ENCODE measurements at places on chromosomes 1 and 21.
A peak's percentile ranks its signal among the peaks of the same experiment; 100 is the strongest.

GRCh38 chr1:219066631-219067349 is 106.9 kb upstream of the LYPLAL1 start:
- no peak for DNase-seq

GRCh38 chr1:156214024-156214748 is 1.4 kb downstream of the PMF1 start:
- peak; percentile 48 for DNase-seq

DNA sequence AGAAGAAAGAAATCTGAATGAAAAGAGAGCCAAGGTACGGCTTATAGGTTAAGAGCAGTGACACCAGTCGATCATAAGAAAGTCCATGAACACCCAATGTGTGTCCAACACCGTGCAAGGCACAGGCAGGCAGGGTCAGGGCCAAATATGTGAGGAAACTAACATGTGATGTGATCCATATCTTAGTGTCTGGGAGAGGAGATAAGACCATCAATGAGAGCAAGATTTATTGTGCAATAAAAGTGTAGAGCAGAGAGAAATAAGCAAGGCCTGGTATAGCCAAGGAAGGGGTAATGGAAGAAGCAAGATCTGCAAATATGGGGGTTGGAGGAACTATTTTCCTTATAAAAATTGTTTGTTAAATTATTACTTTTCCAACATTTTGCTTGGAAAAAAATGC is 198.8 kb downstream of the CRB1 start:
- DNase-seq: no peak

DNA sequence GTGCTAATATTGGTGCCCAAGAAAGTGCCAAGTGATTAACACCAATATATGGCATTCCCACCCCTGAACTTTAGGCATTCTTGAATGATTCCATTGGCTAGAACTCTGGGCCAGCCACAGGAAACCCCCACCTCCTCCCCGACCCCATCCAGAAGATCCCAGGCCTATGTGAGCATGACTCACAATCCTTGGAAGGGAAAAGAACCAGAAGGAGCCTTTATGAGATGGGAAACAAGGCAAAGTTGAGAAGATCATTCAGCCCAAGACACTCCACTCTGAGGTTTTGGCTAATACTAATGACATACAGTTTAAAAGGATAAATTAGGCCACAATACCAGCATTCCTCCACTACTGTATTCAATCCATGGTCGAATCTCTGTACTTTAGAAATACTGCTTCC is 21.8 kb downstream of the ELK4 start:
- no peak for DNase-seq

DNA sequence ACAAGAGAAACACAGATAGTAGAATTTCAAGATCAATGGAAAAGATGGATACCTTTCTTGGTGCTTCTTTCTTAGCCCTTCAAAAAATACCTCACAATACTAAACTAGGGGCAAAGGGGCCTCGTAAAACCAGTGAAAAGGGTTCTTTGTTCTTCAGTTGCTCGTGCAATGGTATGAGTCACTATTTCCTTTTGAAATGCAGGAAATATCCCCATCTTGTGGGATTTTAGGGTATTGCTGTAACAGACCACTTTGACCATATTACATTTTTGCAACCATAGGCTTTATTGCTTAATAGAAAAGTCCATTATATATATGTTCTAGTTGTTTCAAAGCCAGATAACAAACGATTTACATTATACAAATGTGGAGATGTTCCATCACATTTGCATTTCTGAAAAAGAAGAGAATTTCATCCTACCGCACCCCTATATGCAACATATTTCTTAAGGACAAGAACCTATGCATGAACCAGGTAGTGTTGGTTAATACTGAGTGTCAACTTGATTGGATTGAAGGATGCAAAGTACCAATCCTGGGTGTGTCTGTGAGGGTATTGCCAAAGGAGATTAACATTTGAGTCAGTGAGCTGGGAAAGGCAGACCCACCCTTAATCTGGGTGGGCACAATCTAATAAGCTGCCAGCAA is 88.6 kb upstream of the PKN2 start:
- no peak for DNase-seq

GRCh38 chr1:200228486-200228885 is 181.3 kb downstream of the ZNF281 start:
- DNase-seq: no peak

GRCh38 chr1:66690666-66691381 is 61.4 kb upstream of the DYNLT5 start:
- no peak for DNase-seq

DNA sequence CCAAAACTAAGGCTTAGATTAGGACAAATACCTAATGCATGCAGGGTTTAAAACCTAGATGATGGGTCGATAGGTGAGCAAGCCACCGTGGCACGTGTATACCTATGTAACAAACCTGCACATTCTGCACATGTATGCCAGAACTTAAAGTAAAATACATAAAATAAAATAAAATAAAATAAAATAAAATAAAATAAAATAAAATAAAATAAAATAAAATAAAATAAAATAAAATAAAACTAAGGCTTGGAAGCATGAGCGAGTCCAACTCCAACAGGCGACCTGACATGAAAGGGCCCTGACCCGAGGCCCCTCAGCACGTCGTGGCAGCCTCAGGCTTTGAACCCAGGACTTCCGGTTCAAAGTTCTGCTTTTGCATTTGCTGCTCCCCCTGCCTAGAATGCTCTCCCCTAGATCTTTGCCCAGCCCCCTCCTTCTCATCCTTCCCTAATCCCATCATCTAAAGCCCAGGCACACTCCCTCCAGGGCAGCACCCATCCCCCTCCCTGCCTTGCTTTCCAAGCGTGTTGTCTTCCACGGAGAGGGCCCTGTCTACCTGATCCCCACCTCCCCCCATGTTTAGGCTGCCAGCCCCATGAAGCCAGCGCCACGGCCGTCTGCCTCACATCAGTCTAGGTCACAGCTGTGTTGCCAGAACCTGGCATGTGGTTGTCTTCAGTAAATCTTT is 64.3 kb downstream of the TAS1R2 start:
- DNase-seq: no peak

- no peak for DNase-seq
These were observed 28.8 kb upstream of the SYDE2 start for GRCh38 chr1:85229574-85230097.

- DNase-seq: no peak
These were observed 18.2 kb downstream of the RRP15 start for GRCh38 chr1:218303176-218303879.

DNA sequence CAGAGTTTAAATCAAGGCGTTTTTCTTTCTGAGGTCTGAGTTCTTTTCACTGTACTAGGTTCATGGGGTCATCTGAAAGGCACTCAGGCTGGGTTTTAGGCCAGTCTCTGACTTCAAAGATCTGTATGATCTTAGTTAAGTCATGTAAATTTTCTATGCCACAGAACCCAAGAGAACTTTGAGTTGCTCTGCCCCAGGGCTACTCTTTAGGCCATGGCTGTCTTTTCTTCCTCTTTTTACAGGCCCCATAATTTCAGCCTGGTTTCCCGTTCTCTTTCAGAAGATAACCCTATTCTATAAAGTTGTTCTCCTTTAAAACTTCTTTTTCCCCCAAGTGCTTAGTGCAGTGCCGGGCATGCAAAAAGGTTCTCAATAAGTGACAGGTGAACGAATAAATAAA is 26.1 kb downstream of the METTL13 start:
- no peak for DNase-seq

GRCh38 chr1:45550401-45551351 is at the start of gene AKR1A1:
TSS of gene AKR1A1 (plus strand) at chr1:45550826. CDS start at chr1:45561795, 10,969 bp downstream.
- DNase-seq: peak; percentile 96

Data from posterior vena cava (tissue), 2 donors.